ENCODE measurements at places on chromosomes 3 and 15.
A peak's percentile ranks its signal among the peaks of the same experiment; 100 is the strongest.

GRCh38 chr3:105802118-105802706, 66.6 kb downstream of the CBLB start:
- no peak for DNase-seq

GRCh38 chr3:159277814-159278213, 476.0 kb downstream of the MFSD1 start:
- no peak for DNase-seq

DNA sequence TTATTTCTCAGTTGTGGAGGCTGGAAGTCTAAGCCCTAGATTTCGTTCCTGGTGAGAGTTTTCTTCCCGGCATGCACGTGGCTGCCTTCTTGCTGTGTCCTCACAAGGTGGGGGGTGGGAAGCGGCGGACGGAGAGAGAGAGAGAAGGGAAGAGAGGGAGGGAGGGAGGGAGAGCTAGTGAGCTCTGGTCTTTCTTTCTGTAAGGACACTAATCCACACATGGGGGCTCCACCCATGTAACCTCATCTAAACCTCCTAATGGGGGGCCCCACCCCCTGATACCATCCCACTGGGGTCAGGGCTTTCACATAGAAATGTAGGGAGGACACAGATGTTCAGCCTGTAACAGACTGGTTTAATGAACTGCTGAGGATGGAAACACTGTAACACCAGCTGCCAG, 7.3 kb downstream of the FBLN2 start:
- DNase-seq, result no peak

DNA sequence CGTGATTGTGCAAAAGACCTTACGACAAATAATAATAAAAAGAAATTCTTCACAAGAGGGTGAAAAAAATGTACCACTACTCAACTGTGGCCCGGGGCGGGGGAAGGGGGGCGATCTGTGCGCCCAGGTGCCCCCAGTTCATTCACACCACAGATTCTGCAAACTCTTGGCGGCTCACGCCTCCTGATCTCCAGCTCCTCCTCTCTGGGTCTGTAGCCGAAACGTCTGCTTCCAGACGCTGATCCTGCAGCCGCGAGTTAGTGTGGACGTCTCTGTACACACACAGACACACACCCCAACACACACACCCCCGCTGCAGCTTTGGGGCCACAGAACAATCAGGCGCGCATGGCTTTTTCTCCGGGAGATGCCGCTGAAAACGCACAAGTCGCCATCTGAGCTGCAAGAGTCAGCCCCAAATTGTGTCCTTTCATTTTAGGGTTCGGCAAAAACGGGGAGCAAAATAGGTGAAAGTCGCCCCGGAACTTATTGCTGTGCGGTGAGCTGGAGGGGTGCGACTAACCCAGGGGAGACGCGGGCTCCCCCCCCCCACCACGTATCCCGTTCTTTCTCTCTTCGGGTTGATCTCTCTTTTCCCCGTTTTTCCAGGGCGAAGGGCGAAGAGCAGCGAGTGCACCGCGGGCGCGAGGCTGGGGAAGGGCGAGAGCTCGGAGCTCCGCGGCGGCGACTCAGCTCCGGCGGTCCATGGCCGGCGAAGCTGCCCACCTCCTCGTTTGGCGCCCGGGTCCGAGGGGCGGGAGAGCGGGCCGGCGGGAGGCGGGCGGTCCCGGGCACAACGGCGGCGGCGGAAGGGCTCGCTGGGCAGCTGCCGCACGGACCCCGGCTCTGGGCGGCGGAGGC, 505 bp upstream of the WNT5A start:
- DNase-seq, result no peak

- DNase-seq, result no peak
These were observed 1.9 kb downstream of the ADAMTS9 start for GRCh38 chr3:64685800-64686445.

DNA sequence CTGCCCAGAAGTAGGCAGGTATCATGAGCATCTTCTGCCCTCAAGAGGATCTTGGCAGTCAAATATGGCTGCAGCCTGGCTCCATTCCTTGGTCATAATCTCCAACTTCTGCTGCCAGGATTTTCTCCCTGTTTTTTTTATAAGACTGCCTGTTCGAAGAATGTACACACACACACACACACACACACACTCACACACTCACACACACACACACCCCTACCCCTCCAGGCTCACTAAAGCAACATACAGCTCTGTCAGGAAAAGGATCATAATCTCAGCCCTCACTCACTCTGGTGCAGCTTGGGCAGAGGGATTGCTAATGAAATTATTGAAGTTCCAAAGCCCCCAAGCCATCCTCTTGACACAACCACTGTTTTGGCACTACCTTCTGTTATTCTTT, 129.2 kb upstream of the BFSP2 start:
- no peak for DNase-seq

- no peak for DNase-seq
These were observed 217.0 kb downstream of the PLOD2 start for GRCh38 chr3:145943952-145944351.

- no peak for DNase-seq
These were observed 229.2 kb downstream of the CDIN1 start for GRCh38 chr15:36808411-36809160.

- DNase-seq, result no peak
These were observed 20.6 kb upstream of the FBLN2 start for GRCh38 chr3:13528217-13528867.

GRCh38 chr3:151709847-151710246, 23.9 kb upstream of the AADACL2 start:
- DNase-seq, result no peak

DNA sequence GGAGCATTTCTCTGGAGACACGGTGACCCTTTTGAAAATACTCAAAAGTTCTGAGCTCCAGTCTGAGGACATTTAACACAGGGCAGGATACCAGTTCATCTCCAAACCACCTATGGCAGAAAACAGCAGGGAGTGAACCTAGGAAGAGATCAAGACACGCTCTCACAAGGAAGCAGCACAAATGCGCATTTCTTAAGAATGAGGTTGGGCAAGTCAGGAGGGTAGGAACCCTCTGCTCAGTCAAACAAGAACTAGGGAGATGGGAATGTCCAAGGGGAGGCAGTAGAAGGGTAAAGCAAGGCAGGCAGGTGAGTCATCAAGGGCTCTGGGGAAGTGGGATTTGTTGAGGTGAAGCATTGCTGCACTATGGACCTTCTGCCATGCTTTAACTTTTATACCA, 60.3 kb upstream of the PSMD6 start:
- DNase-seq, result no peak

DNA sequence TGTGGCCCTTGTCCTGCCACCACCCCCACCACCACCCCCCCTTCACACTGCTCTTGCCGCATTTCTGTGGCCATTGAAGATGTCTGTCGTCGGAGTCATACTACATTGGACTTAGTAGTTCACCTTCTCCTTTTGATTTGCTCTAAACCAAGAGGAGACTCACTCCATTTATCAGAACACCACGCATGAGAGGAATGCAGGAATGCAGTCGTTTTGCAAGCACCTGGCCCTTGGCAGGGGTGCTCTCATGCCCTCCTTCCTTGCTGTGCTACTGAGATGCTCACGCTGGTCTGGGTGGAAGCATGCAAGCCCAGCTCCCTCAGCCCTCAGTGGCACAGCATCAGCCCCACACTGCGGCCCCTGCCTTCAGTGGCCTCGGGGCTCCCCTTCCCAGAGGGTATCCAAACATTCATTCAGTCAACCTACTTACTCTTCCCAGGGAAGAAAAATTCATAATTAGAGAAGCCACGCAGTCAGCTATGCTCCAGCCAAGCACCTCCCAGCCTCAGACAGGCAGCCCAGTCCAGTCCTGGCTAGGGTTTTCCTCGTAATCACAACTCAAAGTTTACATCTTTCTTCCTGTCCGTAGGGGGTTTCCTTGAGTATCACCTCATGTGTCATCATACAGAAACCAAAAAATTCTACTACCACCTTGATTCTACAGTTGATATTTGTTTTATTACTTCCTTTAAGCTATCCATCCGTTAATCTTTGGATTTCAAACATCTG, 520.0 kb downstream of the GABRG3 start:
- no peak for DNase-seq

DNA sequence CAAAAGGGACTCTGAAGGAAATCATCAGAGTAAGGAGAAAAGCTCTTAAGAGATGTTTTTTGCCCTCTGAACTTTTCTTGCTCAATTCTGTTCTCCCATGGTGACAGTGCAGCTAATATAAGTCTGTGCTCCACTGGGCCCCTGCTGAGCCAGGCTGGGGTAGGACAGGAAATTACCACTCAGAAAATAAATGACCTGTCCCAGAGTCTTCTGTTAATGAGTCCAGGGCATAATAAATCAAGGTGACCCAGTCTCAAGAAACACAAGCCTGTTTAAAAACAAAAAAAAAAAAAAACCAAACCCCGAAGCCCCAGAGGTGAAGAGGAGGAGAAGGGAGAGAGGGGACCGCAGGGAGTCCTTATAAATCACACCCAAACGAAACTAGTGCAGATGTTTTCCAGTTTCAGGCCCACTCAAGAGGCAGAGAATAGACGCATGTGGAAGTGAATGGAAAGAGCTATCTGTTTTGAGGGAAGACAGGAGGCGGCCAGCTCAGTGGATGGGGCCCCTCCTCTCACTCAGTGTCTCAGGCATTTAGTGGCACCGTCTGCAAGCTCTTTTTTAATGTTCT, 59.8 kb upstream of the BOC start:
- DNase-seq, result no peak

DNA sequence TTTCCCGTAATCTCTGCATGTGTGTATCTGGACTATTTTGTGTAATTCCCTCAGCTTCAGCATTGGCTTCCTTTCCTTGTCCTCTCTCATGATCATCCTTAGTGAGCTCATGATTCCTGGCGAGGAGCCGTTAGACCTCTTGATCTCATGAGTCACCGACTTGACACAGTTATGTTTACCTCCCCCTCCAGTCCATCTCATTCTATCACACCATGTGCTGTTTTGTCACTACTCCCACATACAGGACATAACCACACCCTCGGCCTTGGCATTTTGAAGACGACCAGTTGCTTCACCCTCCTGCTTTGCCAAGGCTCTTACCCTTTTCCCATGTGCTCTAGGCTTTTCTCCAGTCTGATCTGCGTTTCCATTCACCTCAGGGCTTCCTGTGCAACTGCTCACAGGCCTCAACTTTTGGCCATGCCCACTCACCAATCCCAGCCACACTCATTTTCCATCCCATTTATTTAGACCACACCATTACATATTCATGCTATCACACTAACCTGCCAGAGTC, 41.5 kb downstream of the CP start:
- DNase-seq, result no peak

GRCh38 chr3:46905661-46906451, 28.3 kb downstream of the PTH1R start:
- no peak for DNase-seq

GRCh38 chr3:101329016-101329673, 8.8 kb upstream of the IMPG2 start:
- no peak for DNase-seq

- peak; percentile 34 for DNase-seq
These were observed 36.8 kb downstream of the ATP1B3 start for GRCh38 chr3:141913150-141913811.

DNA sequence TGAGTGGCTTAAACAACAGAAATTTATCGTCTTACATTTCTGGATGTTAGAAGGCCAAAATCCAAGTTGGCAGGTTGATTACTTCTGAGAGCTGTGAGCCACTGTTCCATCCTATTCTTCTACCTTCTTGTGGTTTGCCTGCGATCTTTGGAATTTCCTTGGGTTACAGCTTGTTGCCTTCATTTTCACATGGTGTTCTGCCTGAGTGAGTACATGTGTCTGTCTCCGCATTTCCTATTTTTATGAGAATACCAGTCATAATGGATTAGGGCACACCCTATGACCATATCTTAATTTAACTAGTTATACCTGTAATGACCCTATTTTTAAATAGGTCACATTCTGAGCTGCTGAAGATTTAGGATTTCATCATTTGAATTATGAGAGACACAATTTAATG, 294.3 kb downstream of the CNTN4 start:
- DNase-seq, result no peak

DNA sequence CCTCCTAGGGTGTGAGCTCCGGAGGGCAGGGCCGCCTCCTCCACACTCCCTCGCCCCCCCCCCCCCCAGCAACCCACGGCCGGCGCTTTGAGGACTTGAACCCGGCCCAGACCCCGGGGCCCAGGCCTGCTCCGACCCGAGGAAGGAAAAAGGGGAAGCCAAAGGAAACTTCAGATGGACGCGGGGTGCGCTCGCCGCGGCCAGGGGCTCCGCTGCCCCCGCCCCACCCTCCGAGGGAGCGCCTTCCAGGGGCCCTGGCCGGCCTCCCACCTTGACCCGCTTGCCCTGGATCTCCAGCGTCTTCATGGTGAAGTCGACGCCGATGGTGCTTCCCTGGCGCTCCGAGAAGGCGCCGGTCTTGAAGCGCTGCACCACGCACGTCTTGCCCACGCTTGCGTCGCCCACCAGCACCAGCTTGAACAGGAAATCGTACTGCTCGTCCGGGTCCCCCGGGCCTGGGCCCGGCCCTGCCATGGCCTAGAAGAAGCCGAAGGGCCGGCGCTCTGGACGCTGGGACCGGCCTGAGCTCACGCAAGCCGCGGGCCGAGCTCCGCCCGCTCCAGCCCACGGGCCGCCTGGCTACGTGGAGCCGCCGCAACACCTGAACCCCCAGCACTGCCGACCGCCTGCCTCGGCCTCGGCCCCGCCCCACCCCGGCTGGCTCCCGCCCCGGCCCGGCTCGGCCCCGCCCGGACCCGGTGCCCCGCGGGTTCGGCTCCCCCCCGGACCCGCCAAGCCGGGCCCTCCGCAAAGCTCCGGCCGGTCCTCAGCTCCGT, 400 bp downstream of the RAB43 start:
- DNase-seq, result peak; percentile 38

GRCh38 chr3:187551416-187551815, 118.8 kb downstream of the SST start:
- DNase-seq, result no peak

DNA sequence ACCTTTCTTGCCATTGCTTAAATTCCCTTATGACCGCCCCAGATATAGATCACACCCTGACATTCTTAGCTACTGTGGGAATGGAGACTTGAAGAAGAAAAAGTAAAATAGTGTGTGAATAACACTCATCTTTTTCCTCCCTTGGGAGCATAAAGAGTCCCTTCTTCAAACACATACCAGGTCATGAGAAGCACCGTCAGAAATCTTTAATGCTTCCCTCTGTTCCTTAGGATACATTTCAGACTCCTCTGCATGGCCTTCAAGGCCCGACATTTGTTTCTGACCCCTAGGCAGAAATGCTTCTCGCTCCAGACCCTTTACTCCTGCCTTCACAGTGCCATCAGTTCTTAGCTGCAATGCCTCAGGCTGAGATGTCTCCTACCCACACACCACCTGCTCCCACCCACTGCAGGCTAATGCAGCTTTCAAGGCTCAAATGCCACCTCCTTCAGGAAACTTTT, 143.8 kb upstream of the IL12A start:
- DNase-seq, result no peak
